ENCODE measurements at places on chromosomes 3 and 15.

GRCh38 chr3:27684302-27684701 lies 37.8 kb downstream of the EOMES start:
- no peak for DNase-seq

- DNase-seq: no peak
Measured at GRCh38 chr3:171347301-171348039, 112.7 kb downstream of the TNIK start.

DNA sequence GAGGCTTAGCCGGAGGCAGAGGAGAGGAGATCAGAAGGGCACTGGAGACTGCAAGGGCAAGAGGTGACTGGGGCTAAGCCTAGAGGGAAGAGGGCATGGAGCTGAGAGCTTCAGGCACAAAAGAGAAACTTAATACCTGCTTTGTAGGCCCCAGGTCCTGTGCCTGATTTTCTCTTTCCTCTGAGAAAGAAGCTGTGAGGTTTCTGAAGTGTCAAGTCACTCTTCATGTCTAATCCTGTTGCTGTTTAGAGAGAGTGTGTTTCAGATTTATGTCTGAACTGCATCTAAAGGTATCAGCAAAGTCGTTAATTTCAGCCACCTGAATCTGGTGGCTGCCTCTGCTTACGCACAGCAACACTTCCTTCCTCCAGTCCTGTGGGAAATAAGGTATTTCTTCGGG lies 106.9 kb upstream of the RNU6-1 start:
- no peak for DNase-seq

GRCh38 chr3:66206806-66207205 lies 14.0 kb upstream of the SLC25A26 start:
- no peak for DNase-seq

DNA sequence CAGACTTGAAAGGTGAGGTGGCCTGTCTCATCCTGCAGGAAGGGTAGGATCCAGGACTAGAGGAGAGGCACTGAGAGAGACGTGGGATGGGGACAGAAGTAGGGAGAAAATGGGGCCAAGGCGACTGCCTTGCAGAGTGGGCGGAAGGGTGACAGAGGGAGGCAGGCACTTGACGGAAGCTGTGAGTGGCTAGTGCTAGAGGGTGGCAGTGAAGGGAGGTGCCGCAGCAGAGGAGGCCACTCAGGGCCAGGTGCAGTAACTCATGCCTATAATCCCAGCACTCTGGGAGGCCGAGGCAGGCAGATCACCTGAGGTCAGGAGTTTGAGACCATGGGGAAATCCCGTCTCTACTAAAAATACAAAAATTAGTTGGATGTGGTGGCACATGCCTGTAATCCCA lies 7.3 kb downstream of the CCDC33 start:
- no peak for DNase-seq

- no peak for DNase-seq
Measured at GRCh38 chr15:70269991-70270751, 172.5 kb upstream of the TLE3 start.

DNA sequence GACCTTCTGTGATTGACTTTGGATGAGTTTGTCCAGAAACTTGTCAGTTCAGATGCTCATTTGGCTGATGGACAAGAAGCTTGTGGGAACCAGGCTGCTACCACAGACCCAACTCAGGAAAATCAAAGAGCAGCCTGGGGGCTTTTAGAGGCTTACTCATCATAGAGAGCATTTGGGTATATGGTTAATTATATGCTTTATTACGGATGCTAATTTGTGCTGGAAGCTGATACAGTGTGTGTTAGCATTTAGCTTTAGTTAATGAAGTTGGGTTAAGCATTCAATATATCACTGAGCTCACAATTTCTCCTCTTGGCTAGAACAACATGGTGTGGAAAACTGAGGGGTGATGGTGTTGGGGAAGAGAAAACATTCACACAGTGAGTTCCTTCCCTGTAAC lies 664.2 kb upstream of the CFAP20DC start:
- no peak for DNase-seq

DNA sequence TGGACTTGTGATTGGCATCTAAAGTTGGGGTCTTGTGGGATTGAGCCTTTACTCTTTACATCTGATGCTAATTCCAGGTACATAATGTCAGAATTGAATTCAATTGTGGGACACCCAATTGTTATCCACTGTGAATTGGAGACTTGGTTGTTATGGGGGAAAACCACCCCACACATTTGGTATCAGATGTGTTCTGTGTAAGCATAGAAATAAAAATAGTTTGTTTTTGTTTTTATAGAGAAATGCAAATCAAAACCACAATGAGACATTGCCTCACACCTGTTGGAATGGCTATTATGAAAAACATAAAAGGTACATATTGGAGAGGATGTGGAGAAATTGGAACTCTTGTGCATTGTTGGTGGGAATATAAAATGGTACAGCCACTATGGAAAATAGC lies 58.5 kb downstream of the CPA3 start:
- no peak for DNase-seq

- DNase-seq: no peak
Measured at GRCh38 chr3:46286947-46287565, 44.8 kb downstream of the CCR3 start.

DNA sequence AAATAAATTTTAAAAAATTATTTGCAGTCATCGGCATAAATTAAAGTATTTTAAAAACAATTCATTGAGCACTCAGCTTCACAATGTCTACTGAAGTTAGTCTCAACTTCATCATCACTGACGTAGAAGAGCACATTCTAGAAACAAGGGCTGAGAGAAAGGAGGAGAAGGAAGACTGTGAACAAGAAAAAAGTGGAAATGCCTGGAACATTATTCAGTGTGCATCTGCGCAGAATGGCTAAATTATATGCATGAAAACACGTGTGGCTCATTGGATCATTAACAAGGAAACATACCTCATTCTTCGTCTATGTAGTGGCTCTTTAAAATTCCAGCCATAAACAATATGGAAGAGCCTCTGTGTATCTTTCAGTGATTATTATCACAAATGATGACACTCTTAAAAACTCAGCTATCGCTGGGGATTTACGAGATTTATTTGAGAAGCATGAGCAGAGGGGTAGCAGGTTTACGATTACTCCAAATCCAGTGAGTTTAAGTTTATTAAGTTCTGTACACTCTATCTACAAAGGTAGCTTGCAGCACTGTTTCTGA lies 404.2 kb upstream of the CDIN1 start:
- DNase-seq: no peak

DNA sequence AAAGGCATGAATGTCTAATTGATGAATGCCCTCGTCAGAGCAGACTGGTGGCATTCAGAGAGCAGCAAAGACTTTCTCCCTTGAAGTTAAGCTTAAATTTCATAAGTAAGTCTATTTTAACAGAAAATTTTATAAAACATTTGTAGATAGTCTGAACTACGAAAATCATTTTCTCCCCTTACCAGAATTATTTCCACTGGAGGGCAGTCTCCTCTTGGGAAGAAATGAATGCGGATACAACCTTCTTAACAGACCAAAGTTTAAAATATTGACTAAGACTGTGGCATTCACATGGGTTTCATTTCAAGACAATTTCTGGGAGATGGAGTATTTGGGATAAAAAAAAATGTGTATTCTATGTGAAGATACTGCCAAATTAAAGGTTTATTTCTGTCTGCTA lies 669.0 kb downstream of the FHIT start:
- no peak for DNase-seq

- no peak for DNase-seq
Measured at GRCh38 chr3:81095956-81096355, 665.5 kb downstream of the GBE1 start.

DNA sequence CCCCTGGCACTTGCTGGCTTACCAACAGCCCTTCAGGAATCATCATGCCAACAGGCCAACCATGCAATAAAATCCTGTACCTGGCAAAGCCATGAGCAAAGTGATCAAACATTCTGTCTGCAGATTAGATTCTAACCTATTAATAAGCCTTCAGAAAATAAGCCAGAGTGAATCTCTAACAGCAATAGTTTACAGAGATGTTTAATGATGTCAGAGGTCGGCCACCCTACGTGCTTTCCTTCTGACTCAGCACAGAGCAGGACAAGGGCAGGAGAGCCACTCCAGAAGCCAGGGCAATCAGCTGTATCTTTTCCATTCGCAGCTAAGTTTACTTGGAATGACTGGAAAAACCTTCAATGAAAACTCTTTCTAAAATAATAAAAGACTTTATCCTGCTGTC lies 13.1 kb downstream of the COL8A1 start:
- DNase-seq: no peak

DNA sequence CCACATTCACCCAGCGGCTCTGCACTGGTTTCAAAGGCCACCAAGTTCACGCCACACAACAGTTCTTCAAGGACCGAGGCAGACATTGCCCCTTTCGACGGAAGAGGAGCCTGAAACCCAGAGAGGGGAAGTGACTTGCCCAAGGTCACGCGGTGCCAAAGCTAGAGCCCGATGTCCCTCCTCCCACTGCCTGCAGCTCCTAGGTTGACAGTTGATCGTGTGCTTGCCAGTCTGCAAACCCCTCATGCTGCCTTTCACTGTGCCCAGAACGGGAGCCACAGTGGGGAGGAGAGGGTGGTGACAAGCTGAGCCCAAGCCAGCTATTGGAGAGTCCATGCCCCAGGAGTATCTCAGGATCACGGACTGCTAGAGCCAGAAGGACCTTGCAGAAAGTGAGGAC lies 230.9 kb downstream of the XXYLT1 start:
- DNase-seq: no peak

DNA sequence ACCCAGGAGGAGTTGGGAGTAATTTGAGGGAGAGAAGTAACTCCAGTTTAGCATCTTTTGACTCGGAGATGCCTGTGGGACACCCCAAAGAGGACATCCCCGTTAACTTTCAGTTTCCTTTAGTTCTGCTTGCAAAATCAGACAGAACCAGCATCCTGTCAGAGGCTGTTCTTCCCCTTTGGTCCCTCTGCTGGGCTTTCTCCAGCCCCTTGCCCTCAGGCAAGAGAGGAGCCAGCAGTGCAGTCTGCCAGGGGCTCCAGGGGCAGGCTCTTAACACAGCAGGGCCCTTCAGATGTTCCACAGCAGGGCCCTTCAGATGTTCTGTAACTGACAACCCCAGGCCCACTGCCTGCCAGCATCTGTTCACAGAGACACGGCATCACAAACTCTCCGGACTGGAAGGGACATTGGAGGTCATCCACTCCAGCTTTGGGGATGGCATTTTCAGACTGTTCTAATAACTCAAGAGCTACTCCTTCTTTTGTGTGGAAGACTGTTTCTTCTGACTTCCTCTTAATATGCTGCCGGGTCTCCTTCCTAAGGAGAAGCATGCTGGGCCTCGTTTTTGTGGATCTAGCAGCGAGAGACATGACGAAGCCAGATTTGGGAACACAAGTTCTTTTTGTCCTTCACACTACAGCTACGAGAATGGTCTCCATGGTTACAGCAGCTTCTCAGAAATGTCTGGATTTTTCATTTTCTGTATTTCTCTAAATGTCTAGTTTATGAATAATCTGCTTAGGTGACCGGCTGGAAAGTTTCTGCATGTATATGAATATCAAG lies 51.9 kb downstream of the KY start:
- no peak for DNase-seq

- no peak for DNase-seq
Measured at GRCh38 chr3:51338632-51339031, 46.5 kb upstream of the MANF start.

GRCh38 chr15:38687340-38687739 lies 122.7 kb upstream of the RASGRP1 start:
- no peak for DNase-seq

DNA sequence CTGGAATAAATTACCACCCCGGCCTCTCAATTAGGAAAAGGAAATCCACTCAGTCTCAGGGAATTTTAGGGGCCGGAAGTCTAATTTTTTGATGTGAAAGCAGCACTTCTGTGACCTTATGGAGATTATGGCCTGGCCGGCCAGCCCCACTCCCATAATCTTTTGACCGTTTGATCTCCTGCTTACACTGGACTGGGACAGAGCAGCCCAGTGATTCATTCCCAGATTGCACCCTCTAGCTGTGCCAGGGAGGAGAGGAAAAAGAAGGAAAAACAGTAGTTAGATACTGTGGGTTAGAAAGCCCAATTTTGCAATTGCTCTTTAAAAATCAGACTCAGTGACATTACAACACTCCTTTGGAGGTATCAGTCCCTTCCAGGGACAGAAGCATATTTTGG lies 32.4 kb downstream of the GJD2 start:
- peak; percentile 12 for DNase-seq

DNA sequence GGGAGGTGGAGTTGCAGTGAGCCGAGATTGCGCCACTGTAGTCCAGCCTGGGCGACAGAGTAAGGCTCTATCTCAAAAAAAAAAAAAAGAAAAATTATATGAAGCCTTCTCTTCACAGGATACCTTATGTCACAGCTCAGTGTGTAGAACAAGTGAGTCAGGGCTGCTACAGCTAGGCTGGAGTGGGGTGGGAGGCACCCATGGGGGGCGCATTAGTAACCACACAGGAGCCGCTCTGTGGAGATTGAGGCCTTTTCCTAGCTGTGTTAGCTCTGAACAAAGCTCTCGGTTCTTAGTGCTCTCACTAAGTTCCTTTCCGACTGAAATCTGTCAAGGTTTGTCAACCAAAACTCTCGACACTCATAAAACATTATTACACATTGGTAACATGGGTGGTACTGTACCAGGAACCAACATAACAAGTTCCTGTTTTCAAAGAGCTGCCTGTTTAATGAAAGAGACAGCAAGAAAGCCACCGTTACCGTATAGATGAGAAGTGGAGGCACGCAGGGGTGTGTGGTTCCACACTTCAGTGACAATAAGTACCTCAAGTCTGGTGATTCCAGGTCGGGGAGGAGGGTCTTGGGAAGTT lies 4.5 kb downstream of the LRRC31 start:
- no peak for DNase-seq

DNA sequence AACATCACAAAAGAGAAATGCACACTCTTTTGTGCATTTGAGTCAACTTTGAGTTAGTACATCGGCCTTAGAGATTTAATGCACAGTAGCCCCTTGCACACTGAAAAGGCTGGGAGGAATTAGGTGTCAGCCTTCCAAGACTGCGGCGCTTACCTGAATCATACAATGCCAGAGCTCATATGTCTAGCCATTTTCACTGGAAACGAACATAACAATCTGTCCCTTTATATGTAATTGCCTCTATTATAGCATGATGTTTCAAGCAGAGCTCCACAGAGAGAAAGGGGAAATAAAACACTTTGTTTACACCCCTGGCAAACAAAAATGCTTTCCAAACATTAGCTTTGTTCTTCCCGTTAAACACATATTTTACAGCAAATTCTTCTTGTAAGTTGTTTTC lies 315.7 kb upstream of the SLCO3A1 start:
- DNase-seq: no peak

GRCh38 chr3:187295316-187296034 lies 3.9 kb upstream of the MASP1 start:
- DNase-seq: no peak

DNA sequence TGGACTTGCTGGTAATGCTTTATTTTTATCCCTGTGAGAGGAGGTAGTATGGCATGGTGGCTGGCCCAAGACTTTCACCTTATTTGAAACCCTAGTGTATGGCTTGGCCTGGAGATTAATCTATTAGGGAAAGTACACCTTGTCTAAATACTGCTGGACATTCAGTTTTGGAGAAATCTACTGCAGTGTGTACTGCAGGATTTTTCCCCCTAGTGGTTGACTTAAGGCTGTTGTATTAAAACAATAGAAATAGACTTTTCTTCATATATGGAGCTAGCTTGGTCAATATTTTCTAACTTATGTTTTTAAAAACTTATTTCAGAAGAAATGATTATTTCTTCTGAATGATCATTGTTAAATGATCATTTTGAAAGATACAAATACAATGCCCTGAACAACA lies 13.9 kb upstream of the SLITRK3 start:
- no peak for DNase-seq

Measured in HuH-7 (cell line).